Glomerular endothelial cell (primary cell): ENCODE measurements at places on chromosomes 2 and 18. TPM values are rescaled to one million over a fixed set of nuclear protein-coding genes. Genes with fewer than 3 reads are reported as not detected.
A peak's percentile ranks its signal among the peaks of the same experiment; 100 is the strongest.

GRCh38 chr2:72980535-72981217 is 63.4 kb downstream of the EMX1 start:
- DNase-seq = no peak

DNA sequence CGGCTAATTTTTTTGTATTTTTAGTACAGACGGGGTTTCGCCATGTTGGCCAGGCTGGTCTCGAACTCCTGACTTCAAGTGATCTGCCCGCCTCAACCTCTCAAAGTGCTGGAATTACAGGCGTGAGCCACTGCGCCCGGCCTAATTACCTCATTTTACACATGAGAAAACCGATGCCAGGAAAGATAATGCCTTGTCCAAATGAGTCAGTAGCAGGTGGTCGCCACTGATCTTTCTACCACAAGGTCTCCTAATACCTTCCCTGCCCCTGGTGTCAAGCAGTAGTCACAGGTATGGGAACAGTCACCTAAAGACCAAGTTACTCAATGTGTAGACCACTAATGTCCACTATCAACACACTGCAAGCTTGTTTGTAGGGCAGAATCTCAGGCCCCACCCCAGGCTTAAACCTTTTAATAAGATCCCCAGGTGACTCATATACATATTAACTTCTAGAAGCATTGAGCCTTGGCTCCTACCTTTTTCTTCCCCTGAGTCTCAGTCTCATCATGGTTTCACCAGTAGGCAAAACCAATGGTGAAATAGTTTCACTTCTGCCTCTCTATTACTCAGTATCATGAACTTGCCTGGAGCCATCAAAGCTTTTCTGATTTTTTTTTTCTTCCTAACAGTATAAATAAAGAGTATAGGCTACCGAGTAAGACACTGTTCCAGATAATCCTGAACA is 6.9 kb upstream of the EPB41L5 start:
- no peak for DNase-seq

DNA sequence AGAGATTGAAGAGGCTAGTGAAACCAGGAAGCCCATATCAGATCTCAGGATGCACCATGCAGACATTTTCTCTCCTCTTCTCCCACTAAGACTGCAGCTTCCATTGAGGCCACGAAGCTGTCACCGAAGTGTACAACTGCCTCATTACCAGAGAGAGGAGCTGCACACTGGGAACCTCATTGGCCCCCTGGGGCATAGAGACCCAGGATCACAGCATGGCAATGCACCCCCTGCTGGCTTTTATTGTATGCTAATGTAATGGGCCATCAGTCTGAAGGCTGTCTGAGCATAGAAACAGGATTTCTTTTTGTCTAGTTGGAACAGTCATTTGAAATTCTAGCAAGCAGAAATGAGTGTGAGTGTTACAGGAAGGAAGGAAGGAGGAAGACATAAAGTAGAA is 861.6 kb upstream of the CELF4 start:
- no peak for DNase-seq

- peak; percentile 41 for DNase-seq
These were observed 19.2 kb downstream of the DAW1 start for GRCh38 chr2:227890495-227891079.

DNA sequence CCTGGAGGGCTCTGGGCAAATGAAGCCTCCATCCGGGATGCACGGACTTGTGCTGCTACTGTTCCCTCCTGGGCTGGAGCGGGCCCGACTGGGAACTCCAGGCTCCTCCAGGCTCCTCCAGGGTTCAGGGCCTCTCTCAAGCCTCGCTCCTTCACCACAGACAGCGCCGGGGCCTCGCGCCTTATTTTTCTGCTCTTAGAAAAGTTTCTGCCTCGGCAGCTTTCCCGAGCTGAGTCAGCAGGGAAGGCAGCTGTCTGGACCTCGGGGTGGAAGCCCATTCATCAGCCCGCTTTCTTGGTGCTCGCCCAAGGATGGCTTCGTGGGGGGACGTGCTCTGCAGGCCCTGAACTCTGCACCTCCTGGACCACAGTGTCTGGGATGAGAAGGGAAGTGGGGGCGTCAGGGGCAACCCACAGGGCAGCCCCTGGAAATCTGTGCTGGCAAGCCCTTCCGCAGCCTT is 12.9 kb upstream of the TEX51 start:
- DNase-seq = no peak

DNA sequence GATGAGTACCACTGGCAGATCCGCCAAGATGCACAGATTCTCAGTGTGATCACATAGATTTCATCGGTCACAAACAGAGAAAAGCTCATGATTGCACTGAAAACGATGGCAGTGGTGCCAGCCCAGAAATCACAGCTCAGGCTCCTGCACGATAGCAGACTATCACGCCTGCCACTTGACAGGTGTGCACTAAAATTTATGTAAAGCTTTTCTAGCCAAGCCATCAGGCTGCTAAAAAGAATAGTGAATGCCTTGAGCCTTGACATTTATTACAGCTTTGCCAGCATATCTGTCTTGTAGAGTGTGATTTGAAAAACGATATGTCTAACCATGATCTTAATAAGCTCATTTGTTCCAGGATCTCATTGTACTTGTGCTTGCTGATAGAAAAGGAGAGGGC is 409.5 kb upstream of the CWC22 start:
- no peak for DNase-seq

- no peak for DNase-seq
These were observed 90.5 kb upstream of the YWHAQ start for GRCh38 chr2:9721344-9721743.

DNA sequence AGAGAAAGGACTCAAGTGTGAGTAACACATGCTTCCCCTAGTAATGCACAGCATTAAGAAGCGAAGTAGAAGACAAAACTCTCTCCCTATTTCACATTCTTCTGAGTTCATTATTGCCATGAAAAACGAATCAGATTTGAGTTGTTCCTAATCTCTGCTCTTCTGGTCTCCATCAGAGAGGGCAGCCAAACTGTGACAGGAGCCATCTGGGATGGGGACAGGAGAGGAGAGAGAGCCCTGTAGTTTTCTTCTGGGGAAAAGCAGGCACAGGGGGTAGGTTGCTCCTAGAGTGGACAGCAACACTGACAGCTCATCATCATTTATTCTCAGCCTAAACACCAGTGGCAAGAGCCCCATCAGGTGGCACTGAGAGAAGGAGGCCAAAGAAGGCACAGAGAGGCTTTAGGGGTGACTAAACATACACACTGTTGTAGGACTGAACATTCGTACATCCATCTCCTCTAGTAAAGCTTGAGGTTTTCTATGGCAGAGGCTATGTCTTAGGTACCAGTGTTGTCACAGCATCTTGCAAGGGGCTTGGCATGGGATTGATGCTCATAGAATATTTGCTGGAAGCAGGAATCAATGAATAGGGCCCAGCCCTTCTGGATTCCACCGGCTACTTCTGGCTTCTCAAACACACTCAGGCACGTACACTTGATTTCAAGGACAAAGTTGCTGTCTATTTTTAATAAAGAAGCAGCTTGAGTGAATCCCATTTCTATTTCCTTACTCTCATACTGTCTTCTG is 33.1 kb downstream of the SLC8A1 start:
- DNase-seq = no peak

DNA sequence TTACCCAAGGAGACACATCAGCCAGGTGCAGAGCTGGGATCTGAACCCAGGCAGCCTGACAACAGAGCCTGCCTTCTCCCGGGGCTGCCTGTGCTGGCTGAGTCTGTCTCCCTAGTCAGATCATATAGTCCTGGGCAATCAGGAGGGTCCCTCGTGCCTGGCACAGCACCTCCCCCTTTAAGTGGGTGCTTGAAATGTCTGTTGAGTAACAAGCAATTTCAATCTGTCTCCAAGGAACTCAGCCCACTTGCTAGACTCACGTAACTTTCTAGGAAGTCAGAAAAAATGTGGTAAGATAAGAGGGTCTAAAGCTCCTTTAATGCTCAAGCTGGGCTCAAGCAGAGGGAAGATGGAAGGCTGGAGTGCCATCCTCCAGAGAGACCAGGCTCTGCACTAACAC is 51.9 kb downstream of the REEP1 start:
- no peak for DNase-seq

- no peak for DNase-seq
These were observed 76.0 kb downstream of the SH3YL1 start for GRCh38 chr2:187825-188224.

DNA sequence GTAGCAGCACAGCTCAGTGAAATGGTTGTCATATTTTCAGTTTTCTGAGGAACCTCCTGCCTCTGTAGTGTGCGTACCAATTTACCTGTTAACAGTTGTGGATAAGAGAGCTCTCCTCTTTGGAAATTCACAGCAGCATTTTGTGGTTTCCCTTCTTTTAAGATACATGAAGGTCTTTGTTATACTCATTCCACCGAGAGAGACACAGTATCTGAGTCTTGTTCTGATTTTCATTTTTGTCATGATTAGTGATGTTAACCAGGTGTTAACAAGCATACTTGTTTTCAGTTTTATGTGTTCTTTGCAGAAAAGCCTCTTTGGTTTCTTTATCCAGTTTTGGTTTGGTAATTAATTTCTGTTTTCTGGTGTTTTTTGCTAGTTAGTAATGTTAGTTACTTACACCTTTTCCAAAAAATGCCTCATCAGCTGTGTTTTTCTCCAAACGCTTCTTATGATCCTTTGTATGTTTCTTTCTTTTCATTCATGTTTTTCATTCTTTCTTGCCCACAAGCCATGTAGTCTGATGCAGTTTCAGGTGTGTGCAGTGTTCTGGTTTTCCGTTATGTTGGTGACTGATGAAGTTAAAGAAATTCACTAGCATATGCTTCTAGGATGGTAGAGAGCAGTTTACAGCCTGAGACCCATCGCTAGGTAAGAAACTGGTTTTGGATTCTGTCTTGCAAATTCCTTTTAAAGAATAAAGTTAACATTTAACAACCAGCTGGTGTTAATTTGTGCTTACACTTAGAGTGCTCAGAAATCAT is 30.1 kb downstream of the CCDC74A start:
- DNase-seq = no peak

- DNase-seq = no peak
These were observed 1.4 kb downstream of the PTGR3 start for GRCh38 chr18:75207310-75208154.

DNA sequence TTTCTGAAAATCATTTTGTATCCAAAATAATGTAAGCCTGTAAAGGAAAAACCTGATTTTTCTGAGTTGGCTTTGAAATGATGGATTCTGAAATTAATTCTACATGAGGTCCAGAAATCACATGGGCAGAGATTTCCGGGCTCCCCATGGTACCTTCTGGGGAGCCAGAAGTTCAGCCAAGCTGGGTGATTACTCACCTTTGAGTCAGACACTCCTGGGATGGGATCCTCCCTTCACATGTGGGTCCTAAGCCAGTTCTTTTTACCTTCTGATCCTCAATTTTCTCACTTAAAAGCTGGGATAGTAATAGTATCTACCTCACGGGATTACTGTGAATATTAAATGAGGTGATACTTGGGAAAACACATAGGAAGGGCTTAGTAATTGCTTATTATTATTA is 179.8 kb upstream of the EPAS1 start:
- no peak for DNase-seq

GRCh38 chr18:48805826-48806535 is 144.8 kb downstream of the SMAD7 start:
- DNase-seq = no peak

DNA sequence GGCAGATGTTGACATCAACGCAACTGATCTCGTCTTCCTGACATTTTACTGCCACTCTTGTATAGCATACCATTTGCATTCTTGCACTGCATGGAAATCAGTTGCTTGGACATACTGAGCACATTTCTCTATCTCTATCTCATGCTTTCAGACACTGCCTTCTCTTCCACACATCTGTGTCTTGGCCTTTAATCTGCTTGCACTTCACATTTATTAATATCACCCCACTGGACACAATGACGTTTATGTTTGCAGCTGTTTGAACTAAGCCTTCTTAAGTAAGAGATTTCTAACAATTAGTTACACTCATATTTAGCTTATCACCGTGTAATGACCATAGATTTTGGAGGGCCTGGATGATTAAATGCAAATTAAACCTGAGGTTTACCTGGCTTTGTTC is 229.8 kb upstream of the CDH19 start:
- DNase-seq = no peak

- peak; percentile 68 for DNase-seq
These were observed 126.6 kb downstream of the UBE2E3 start for GRCh38 chr2:181106789-181107627.

DNA sequence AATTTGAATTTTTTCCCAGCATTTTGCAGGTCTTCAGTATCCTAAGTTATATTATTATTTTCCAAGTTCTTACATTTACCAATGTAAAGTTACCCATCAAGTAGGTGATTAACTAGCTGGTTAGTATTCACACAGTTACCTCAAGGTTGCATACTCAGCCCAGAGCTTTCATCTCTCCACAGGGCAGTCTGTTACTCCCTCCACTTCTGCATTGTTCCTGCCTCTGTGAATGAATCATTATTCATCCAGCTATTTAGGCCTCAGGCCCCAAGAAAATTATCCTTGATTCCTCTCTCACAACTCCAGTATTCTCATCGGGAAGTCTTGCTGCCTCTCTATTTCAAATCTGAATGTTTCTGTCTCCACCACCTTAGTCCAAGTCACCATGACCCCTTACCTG is 92.2 kb downstream of the SMC6 start:
- DNase-seq = no peak

GRCh38 chr18:7157760-7158159 is 40.2 kb upstream of the LAMA1 start:
- no peak for DNase-seq

GRCh38 chr2:173355866-173356508 is 1.3 kb downstream of the CDCA7 start:
- no peak for DNase-seq

- no peak for DNase-seq
These were observed 540.5 kb downstream of the SATB2 start for GRCh38 chr2:198917275-198917674.

GRCh38 chr18:63284827-63285733 is 34.5 kb downstream of the BCL2 start:
- DNase-seq = no peak

- no peak for DNase-seq
These were observed 489.1 kb downstream of the CNTNAP5 start for GRCh38 chr2:124514236-124514635.

DNA sequence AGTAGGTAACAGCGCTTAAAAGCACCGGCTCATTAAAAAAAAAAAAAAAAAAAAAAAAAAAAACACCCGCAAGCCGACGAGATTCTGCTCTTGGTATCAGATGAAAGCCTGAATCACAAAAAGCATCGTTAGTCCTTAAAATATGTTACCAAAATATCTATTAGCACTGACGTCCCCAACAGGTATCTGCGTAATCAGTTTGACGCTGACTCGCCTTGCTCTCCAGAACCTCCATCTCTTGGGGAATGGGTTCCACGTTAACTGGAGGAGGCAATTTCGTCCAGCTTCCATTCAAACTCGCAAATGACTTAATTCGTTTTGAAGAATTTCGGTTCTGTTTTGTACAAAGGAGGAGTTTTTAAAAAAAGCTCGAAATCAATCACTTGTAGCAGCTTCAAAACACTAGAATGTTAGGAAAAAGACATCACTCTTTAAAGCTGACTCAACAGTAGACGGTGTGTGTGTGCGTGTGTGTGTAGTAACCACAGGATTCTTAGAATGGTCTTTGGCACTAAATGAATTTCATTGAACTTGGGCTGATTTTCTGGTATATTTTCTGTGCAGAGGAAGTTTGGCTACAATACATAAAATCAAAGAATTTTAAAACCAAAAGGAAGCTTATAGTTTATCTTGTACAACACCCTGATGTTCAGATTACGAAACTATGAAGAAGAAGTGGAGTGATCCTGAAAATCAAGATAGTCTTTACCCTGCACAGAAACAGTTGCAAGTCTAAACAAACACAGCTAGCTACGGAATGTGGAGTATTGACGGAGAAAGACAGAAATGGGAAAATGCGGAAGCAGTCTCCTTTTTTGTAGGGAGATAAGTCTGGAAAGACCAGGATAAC is 1.1 kb upstream of the PGAP1 start:
- no peak for DNase-seq

MAPK4 gene
- total RNA-seq = 0.05 TPM in 1 of 2 replicates, not detected in the other

XDH gene
- 0.05 and 0.18 TPM in 2 replicates for total RNA-seq

IL36A gene
- not detected in 2 replicates for total RNA-seq

DPYSL5 gene
- not detected in 2 replicates for total RNA-seq

IL1F10 gene
- total RNA-seq = not detected in 2 replicates
